NCI-H460 (cell line): ENCODE measurements at places on chromosomes 12 and 14.

GRCh38 chr12:92539110-92539749 lies 163.6 kb upstream of the PLEKHG7 start:
- no peak for DNase-seq

- DNase-seq, result no peak
Observed at GRCh38 chr12:122813310-122813713, 21.9 kb upstream of the HIP1R start.

GRCh38 chr14:105014631-105015030 lies 6.3 kb downstream of the CDCA4 start:
- DNase-seq, result no peak

DNA sequence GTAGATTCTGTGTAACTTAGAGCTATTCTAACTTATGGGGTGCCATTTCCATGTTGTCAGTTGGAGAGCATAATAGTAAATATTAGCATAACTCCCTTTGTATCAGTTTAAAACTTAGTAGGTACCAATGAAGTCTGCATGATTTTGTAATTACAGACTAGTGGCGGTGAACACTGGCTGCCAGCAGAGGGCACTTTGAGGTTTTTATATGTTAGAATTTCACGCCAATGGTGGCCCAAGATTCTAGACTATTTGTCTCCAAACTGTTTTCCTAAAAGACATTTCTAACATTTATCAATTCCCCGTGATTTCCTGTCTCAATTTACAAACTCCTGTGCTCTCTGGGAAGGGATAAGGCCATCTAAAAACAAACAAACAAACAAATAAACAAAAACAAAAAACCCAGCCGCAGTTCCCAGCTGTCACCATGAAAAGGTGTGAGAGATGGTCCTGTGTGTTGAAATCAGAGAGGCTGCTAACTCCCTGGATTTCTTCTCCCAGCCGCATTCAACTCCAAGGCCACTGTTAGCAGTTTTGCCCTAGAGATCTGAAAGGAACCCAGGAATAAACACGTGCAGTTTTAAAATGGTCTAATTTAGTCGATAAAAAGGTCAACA lies 57.6 kb downstream of the BRMS1L start:
- DNase-seq, result peak; percentile 26

DNA sequence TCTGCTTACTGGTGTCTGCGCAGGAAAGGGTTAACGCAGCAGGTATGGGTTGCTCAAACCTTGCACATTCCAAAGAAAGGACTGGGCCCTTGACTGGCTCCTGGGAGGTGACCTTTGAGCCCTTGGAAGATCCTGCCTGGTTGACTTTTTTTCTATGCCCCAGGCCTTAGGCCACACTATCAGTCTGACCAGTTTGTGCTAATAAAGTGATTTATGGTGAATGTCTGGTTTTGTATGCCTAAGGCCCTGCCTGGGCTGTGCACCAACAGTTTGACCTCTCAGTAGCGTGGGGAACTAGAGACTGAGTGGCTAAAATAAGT lies 61.4 kb upstream of the SCN8A start:
- DNase-seq, result no peak

- peak; percentile 56 for DNase-seq
Observed at GRCh38 chr12:119902084-119902509, 25.0 kb upstream of the CIT start.

DNA sequence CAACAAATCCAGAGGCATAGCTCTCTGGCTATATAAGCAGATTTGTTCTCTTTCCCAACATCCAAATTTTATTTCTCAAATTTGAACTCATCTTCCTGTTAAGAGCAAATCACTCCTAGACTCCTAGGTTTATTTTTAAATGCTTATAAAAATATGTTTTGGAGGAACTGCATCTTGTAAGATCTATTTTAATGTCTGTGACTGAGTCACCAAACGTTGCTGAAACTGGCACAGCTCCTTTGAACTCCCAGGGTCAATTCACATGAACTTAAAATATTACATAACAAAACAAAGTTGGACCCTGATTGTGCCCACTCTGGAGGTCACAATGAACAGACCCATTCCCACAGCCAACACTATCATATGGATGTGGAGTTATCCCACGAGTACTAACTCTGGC lies 23.9 kb downstream of the ANAPC7 start:
- DNase-seq, result no peak

DNA sequence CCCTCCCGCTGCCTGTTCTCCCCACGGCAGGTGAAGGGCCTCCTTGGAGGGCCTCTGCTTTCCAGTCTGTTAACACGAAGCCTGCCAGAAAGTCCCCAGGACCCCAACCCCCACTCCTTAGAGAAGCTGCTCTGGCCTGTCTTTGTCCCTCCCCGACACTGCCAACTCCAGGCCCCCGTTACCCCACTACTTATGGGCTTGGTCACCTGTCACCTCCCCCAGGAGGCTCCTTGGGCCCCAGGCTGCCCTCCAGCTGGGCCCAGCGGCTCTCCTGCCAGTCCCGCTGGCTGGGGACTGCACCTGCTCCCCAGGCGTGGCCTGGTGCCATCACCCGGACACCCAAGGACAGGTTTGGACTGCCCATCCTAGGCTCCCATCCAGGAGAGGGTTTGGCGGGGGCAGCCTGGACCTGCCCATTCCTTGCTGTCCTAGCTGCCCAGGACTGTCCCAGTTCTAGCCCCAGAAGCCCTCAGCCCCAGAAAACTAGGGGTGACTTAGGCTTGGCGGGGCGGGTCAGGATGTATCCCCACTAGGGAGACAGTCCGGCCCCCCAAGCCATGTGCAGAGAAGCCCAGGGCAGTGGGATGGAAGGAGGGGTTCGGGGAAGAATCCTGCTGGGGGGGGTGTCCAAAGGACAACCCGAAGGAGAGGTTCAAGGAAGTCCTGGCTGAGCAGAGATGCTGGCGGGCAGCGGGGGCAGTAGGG lies 155.7 kb upstream of the C14orf180 start:
- DNase-seq, result no peak
